ENCODE measurements at places on chromosomes 3 and 15. TPM values are rescaled to one million over a fixed set of nuclear protein-coding genes. Genes with fewer than 3 reads are reported as not detected.

CCDC39 gene
- total RNA-seq = not detected

DAZL gene
- total RNA-seq = not detected

ZBTB38 gene
- 78.5 TPM for total RNA-seq

ZBED2 gene
- total RNA-seq = 0.36 TPM

MGLL gene
- total RNA-seq = 62.9 TPM

CSTA gene
- total RNA-seq = 0.95 TPM

KBTBD13 gene
- not detected for total RNA-seq
